ENCODE measurements at places on chromosomes 11 and 22.

GRCh38 chr11:116724813-116725212 lies 48.0 kb downstream of the BUD13 start:
- no peaks in the 10 kb centered on the region for H3K27me3 ChIP-seq
- DNase-seq, result no peak
- peak overlapping the region; percentile 67 for H3K27ac ChIP-seq
- H3K4me1 ChIP-seq, result no peaks in the 10 kb centered on the region
- no peak overlapping the region for H3K4me3 ChIP-seq

GRCh38 chr11:45085646-45086501 lies 60.6 kb upstream of the PRDM11 start:
- DNase-seq, result no peak
- no peak overlapping the region for H3K27ac ChIP-seq
- H3K27me3 ChIP-seq, result peaks cover 16% of the 10 kb centered on the region
- H3K36me3 ChIP-seq, result no peaks in the 10 kb centered on the region

- no peak for DNase-seq
- H3K27me3 ChIP-seq, result no peaks in the 10 kb centered on the region
- H3K4me3 ChIP-seq, result no peak overlapping the region
Measured at GRCh38 chr11:66904055-66904454, 47.2 kb downstream of the LRFN4 start.

DNA sequence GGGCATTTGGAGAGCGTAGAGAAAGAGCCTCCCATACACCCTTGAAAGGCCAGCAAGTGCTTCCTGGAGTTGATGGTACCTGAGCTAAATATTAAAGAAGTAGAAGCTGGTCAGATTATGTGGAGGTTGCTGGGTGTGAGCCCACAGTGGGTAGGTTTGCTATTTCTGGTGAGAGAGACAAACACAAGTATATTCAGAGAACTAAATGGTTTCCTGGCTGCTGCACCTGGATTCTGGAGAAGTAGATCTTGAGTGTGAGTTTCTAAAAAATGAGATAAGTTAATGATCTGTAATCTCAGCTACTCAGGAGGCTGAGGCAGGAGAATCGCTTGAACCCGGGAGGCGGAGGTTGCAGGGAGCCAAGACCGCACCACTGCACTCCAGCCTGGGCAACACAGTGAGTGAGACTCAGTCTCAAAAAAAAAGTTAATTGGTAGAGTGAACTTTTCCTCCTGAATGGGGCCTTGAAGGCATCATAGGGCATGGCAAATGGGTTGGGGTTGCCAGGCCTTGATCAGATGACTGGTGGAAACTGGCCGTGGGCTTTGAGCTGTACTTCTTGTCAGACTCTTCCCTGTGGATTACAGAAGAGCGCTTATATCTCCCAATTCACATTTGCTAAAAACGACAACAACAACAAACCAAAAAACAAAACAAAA lies 75.8 kb downstream of the ADAMTS15 start:
- peak overlapping the region; percentile 13 for H3K27ac ChIP-seq
- H3K36me3 ChIP-seq, result no peaks in the 10 kb centered on the region
- H3K27me3 ChIP-seq, result peaks cover 2% of the 10 kb centered on the region
- H3K4me1 ChIP-seq, result peaks cover 57% of the 10 kb centered on the region
- no peak overlapping the region for H3K4me3 ChIP-seq

Data from neural crest cell (in vitro differentiated cells).